ENCODE measurements at places on chromosomes 7 and 10. TPM values are rescaled to one million over a fixed set of nuclear protein-coding genes. Genes with fewer than 3 reads are reported as not detected.

The RBP4 gene
- total RNA-seq, result 0.83 TPM

The MCM7 gene
- 42.8 TPM for total RNA-seq

The CYP2C9 gene
- not detected for total RNA-seq

The BAIAP2L1 gene
- 1.5 TPM for total RNA-seq

The EGR2 gene
- total RNA-seq, result 0.26 TPM

The STEAP1B gene
- 1.7 TPM for total RNA-seq

The LRRD1 gene
- total RNA-seq, result not detected

The TCERG1L gene
- total RNA-seq, result not detected

The NEUROD6 gene
- not detected for total RNA-seq

The ARHGEF5 gene
- 11.8 TPM for total RNA-seq

The NEUROG3 gene
- not detected for total RNA-seq

The ZNF503 gene
- total RNA-seq, result 74.2 TPM

The LRRC18 gene
- not detected for total RNA-seq

The SLC13A1 gene
- total RNA-seq, result 0.11 TPM

The NKX1-2 gene
- not detected for total RNA-seq

The PSTK gene
- total RNA-seq, result 1.4 TPM

The TMEM130 gene
- 0.91 TPM for total RNA-seq

The ENO4 gene
- total RNA-seq, result 0.29 TPM
